Motor neuron (in vitro differentiated cells): ENCODE measurements at places on chromosomes 13 and 19. TPM values are rescaled to one million over a fixed set of nuclear protein-coding genes. Genes with fewer than 3 reads are reported as not detected.

The LPAR2 gene
- 3.9 and 7.4 TPM in 2 replicates for total RNA-seq

The ECSIT gene
- total RNA-seq, result 41.5 and 54.7 TPM in 2 replicates

The NLRP13 gene
- 0.10 TPM in 1 of 2 replicates, not detected in the other for total RNA-seq

The CEACAM3 gene
- total RNA-seq, result not detected in 2 replicates

The LILRB5 gene
- 0.58 and 0.81 TPM in 2 replicates for total RNA-seq

The RAD23A gene
- total RNA-seq, result 57.3 and 71.1 TPM in 2 replicates

The LYL1 gene
- 1.3 and 1.9 TPM in 2 replicates for total RNA-seq

GRCh38 chr13:112934078-112934477 lies 34.9 kb upstream of the MCF2L start:
- ATAC-seq, result peak; percentile 84

DNA sequence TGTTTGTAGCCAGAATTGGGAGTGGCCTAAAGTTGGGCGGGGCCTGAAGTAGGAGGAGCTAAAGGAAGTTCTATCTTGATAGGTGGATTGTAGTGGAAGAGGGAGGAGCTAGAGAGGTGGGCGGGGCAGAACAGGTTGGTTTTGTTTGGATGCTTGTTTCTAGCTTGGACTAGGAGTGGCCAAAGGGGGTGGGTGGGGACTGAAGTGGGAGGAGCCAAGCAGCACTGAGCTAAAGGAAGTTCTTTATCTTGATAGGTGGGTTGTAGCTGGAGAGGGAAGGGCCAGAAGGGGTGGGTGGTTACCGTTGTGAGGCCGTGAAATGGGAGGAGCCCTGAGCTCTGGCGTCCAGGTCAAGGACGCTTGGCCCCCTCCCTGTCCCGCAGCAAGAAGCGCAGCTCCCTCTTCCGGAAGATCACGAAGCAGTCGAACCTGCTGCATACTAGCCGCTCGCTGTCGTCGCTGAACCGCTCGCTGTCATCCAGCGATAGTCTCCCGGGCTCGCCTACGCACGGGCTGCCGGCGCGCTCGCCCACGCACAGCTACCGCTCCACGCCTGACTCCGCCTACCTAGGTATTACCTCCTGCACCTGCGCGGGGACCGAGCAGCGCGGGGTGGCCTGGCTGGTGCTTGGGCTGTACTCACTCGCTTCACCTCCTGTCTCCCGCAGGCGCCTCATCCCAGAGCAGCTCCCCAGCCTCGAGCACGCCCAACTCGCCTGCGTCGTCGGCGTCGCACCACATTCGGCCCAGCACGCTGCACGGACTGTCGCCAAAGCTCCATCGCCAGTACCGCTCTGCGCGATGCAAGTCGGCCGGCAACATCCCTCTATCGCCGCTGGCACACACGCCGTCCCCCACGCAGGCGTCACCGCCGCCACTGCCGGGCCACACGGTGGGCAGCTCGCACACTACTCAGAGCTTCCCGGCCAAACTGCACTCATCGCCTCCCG lies 8.0 kb downstream of the DNASE2 start:
- ATAC-seq, result peak; percentile 9

GRCh38 chr19:2289714-2290435 lies 7.9 kb upstream of the PEAK3 start:
- ATAC-seq, result no peak

DNA sequence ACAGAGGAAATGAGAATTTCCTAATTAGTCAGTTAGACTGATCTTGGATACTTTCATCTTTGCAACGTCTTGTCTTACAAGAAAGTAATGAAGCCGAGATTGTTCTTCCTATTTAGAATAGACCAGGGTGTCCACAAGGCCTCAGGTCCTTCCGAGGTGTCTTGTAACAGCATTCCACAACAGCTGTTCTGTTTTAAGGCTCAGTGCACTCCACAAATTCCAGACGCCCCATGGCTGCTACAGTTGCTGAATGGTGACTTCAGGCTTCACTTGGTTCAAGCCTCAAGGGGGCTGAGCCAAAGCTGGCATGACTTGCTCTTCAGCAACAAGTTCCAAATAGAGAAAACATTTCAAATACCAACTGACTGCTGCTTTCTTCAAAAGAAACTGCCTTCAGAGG lies 143.4 kb downstream of the SHISA2 start:
- no peak for ATAC-seq

DNA sequence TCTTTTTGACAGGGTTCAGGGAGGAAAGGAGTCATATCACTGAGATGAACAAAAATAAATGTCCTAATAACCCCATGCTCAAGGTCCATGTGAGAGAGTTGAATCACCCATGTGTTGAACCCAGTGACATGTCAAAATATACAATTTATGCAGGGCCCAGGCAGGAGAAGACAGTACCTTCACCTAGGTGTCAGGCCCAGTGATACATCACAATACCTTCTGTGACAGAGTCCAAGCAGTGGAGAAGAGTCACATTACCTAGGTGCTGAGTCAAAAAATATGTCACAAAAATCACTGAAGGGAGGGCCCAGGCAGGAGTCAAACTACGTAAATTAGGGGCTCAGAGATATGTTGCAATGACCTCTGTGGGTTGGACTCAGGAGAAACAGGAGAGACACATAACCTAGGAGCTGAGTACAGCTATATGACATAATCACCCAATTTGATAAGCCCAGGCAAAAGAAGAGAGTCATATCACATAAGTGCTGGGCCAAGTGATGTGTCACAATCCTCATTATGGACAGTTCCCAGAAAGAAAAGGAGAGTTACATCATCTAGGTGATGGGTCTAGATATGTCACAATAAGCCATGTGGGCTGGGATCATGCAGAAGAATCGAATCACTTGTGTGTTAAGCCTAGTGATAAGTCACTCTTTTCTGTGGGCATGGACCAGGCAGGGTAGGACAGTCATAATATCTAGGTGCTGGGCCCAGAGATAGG lies 13.8 kb upstream of the ZNF724 start:
- no peak for ATAC-seq

DNA sequence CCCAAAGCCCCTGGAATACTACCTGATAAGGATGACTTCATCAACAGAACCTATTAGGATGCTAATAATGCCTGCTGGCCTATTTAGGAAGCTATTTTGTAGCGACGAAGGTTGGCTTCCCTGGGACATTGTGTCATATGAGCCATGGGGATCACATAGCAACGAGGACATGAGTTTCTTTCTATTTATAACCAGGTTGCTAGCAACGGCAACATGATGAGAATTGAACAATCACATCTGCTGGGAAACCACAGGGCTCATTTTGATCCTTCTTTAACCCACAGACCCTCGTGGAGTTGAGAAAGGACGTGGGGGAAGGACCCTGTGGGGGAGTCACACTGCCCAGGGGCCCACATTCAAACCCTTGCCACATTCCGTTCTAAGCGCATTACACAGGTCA lies 172.2 kb downstream of the COL4A1 start:
- ATAC-seq, result peak; percentile 12

GRCh38 chr19:39951686-39952085 lies 17.3 kb upstream of the FCGBP start:
- ATAC-seq, result peak; percentile 21

- ATAC-seq, result no peak
Measured at GRCh38 chr13:21761770-21762169, 90.9 kb downstream of the FGF9 start.

GRCh38 chr13:51361106-51361505 lies 21.6 kb downstream of the SERPINE3 start:
- no peak for ATAC-seq

DNA sequence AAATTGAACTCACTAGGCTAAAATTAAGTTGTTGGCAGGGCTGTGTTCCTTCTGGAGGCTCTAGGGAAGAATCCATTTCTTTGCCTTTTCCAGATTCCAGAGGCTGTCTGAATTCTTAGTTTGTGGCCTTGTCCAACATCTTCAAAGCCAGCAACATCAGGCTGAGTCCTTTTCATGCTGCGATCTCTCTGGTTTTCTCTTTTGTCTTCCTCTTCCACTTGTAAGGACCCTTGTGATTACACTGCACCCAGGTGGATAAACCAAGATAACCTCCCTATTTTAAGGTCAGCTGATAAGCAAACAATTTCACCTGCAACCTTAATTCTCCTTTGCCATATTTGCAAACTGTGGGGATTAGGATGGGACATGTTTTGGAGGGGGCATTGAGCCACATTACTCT lies 11.5 kb downstream of the UTP14C start:
- ATAC-seq, result no peak

DNA sequence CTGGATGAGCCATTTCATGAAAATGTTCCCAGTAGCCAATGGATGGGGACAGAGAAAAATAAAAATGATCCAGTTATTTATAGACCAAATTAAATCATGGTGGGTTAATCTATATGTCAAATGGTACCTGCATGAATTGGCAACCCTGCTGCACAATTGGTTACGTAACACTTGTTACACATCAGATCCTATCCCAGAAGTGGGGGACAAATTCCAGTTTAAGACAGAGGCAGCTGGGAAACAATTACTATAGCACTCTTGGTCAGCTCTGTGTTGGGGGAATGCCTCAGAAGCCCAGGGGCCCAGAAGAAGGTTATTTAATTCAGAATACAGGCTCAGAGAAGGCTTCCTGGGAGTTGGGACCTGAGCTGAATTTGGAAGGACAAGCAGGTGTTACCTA lies 81.1 kb upstream of the FLT1 start:
- ATAC-seq, result no peak

GRCh38 chr19:4369109-4369887 lies 25.9 kb downstream of the MPND start:
- peak; percentile 80 for ATAC-seq

- no peak for ATAC-seq
Measured at GRCh38 chr19:36027696-36028095, 5.0 kb downstream of the CLIP3 start.

GRCh38 chr13:45198041-45198440 lies 2.8 kb downstream of the KCTD4 start:
- no peak for ATAC-seq

DNA sequence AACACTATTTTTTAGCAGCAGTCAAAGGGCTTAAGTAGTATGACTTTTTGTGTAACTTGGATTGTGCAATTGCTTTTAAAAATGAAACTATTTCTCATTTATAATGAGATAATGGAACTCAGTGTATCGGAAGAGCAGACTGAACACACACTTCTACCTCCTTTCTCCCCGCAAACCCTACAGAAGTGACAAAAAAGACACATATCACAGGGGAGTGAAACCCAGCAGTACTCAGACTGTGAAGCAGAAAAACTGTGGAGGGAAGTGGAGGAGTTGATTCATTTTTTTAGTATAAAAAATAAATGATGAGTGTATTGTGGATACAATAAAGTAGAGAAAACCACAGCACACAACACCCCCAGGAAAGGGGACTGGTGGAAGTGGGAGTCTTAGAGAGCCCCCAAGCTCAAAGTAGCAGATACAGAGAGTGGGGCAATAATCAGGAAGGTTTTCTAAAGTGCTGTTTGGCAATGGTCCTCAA lies 9.7 kb downstream of the LPAR6 start:
- no peak for ATAC-seq

- no peak for ATAC-seq
Measured at GRCh38 chr13:80249516-80250212, 91.3 kb downstream of the SPRY2 start.

DNA sequence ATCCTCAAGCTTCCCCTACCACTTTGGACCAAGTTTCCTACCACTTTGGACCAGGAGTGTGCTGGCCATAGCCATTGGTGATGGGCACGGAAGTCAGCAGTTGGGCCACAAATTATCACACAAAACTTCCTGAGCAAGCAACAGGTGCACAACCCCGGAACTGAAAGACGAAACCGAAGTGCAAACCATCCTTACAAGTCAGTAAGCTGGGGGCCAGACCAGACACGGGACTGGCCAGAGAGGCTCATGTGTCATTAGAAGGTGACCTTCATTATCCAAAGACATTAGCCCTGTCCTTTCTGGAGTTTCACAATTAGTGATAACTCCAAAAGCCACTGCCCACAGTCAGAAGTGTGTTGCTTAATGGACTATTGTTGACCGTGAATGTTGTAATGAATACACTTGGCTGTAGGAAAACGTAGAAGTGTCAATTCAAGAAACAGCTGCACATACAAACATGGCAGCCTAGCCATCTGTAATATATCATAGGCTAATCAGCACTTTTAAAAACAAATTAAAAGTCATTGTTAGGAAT lies 244.1 kb upstream of the IRS2 start:
- ATAC-seq, result no peak

- ATAC-seq, result peak; percentile 4
Measured at GRCh38 chr19:2627855-2628254, 74.6 kb downstream of the GNG7 start.

GRCh38 chr13:27533155-27533643 lies 82.8 kb upstream of the MTIF3 start:
- ATAC-seq, result peak; percentile 98

- ATAC-seq, result no peak
Measured at GRCh38 chr13:79423801-79424642, 18.0 kb upstream of the RBM26 start.

GRCh38 chr13:103815619-103816018 lies 749.4 kb upstream of the SLC10A2 start:
- ATAC-seq, result peak; percentile 31

DNA sequence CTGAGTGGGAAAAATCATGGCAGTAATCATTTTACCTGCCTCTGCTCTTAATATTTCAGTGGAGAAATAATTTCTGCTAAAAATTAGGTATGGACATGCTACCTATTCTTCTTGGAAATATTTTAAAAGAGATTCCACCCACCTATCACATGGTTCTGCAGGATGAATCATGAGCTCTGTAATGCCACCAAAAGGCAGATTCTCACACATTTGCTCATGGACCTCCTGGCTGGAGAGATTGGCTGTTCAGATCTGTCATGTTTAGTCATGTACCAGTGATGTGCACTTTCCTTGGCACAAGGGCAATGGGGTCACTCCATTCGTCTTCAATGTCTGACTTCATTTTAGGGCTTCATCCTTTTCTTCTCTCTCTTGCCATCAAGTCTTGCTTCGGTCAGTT lies 101.8 kb upstream of the MBNL2 start:
- no peak for ATAC-seq

- ATAC-seq, result no peak
Measured at GRCh38 chr13:94598281-94598680, 2.3 kb upstream of the TGDS start.

DNA sequence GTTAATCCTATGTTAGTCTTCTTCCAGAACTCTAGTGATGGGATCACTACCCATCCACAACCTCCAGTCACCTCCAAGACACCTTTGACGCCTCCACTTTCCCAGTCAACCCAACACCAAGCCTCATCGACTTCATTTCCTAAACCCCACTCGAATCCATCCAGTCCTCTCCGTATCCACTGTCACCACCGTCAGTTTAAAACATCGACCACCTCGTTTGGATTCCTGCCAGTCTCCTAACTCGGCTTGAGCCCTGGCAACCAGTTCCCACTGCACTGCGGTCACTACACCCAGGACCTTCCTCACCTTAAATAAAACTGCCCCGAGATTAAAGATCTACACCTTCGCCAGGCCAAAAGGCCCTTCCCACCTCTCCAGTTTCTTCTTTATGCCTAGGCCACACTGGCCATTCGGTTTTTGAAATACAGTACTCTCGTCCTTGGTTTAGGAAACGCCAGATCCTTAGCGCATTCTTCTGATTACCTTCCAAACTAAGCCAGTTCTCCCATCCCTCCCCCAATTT lies 1.2 kb downstream of the MTIF3 start:
- ATAC-seq, result no peak

DNA sequence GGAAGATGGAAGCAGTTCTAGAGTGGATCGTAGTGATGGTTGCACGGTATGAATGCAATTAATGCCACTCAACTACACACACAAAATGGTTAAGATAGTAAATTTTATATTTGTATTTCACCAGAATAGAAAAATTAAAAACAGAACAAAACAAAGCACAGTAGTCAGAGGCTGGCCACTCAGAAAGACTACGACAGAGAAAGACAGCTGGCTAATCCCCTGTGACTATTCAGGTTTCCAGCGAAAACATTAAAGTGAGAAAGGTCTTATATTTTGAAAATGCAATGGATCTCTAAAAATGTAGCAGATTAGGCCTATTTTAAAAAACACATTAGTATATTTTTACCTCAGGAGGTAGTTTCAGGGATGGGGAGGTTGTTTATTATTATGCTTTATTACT lies 131.3 kb upstream of the POSTN start:
- no peak for ATAC-seq

GRCh38 chr13:36288794-36289391 lies 8.7 kb downstream of the CCDC169 start:
- ATAC-seq, result no peak
